ENCODE measurements at places on chromosomes 5 and 9. TPM values are rescaled to one million over a fixed set of nuclear protein-coding genes. Genes with fewer than 3 reads are reported as not detected.

Gene CCNI2
- total RNA-seq = 55.6 TPM

- DNase-seq = peak; percentile 44
Observed at GRCh38 chr9:6566409-6567139, 79.0 kb downstream of the GLDC start.

DNA sequence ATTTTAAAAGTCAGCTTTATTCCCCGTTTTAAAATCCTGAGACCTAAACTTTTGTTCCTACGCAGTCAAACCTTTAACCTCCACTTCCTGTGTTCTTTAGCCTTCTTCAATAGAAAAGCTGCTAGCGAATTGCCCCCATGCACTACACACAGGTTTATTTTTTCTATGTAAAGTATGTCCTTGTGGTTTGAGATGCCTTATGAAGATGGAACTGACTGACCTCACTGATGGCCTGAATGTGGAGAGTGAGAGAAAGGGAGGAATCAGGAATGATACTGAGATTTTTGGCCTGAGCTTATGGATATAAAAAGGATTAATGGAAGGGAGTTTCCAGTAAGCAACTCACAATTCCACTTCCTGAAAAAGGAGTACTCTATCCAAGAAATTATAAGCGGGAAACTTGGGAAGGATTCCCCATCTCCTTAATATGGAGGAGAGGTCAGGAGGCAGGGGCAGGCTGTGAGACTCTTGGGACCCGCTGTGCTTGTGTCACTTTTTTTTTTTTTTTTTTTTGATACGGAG, 89.5 kb downstream of the UGCG start:
- DNase-seq = no peak

Gene PCDHB15
- total RNA-seq = not detected

Gene ANKRD34B
- not detected for total RNA-seq

Gene CYLC2
- not detected for total RNA-seq

Gene PCDHAC1
- total RNA-seq = not detected

DNA sequence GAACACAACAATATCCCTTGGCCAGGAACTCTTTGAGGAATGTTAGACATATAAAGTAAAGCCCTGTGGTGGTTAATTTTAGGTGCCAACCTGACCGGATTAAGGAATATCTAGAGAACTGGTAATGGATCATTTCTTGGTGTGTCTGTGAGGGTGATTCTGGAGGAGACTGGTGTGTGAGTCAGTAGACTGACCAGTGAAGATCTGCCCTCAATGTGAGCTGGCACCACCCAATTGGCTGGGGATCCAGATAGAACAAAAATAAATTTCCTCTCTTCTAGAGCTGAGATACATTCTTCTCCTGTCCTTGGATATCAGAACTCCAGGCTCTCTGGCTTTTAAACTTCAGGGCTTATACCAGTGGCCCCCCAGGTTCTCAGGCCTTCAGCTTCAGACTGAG, 56.2 kb upstream of the TNPO1 start:
- no peak for DNase-seq

Gene SLC34A3
- not detected for total RNA-seq

Gene CCDC192
- not detected for total RNA-seq

GRCh38 chr9:128362774-128363173, 8.4 kb upstream of the URM1 start:
- no peak for DNase-seq

DNA sequence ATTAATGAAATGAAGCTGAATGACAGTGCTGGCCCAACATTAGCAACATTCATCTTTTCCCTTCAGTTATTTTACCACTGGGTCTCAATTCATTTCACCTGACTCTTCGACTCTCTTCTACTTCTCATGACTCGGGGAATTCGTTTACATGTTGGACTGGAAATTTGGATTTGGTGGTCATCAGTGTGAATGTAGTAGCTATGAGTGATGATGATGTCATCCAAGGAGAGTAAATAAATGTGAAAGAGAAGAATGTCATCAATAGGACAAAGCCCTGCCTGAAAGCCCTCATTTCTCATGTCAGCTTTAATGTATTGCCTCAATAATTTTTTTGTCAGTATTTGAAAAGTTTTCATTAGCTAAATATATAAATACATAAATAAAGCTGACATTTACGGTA, 21.9 kb upstream of the CFAP95 start:
- no peak for DNase-seq

DNA sequence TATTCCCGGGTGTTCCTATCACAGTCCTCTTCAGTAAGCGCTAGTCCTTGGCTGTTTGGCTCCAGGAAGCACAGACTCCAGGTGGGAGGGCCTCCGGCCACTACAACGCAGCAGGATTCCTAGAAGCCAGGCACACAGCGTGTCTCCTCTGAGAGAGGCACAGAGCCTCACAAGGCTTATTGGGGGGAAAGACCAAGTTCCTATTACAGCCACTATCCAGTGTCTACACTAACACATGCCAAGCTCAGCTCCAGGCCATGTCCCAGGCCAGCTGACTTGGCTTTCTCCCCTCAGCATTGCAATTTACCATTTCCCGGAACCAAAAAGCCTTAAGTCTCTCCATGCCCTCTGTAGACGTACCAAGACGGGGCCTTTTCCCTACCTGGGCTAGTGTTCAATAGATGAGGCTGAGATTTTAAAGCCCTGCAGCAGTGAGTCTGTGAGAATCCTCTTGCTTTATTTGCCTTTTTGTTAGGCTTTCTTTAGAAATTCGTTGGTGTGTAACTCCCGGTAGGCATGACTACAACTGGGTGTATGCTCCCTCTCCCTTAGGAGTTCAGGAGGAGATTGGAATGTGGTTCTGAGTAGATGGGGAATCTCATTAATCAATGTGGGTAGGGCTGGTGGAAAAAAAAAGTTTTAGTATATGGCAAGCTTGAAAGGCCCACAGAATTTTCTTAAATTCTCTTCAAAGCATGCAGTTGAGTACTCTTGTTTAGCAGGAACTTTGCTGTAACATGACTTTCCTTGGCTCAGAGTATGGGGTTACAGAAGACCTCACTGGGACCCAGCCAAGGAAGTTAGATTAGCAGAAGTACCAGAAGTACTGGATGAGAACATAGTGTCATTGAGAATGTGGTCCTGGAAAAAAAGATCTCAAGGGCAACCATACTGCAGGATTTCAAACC, 84.3 kb upstream of the SLC1A3 start:
- DNase-seq = no peak

Measured in activated T-helper 1 cell treated with anti-CD3 and anti-CD28 coated beads, Interleukin-12 subunit alpha, Interleukin-12 subunit beta, Interleukin-2, Interleukin-4 antibody, amounts not matched to agents 30 ng/mL and 10 ng/mL and 1 ng/mL, durations not matched to agents 14 hours and 24 hours and 36 hours (primary cell).